ENCODE measurements at places on chromosomes 4 and X.

- DNase-seq = peak; percentile 24
Measured at GRCh38 chrX:49001521-49002090, 458 bp downstream of the GRIPAP1 start.

GRCh38 chr4:4855301-4856070 lies 4.0 kb upstream of the MSX1 start:
- no peak for DNase-seq

DNA sequence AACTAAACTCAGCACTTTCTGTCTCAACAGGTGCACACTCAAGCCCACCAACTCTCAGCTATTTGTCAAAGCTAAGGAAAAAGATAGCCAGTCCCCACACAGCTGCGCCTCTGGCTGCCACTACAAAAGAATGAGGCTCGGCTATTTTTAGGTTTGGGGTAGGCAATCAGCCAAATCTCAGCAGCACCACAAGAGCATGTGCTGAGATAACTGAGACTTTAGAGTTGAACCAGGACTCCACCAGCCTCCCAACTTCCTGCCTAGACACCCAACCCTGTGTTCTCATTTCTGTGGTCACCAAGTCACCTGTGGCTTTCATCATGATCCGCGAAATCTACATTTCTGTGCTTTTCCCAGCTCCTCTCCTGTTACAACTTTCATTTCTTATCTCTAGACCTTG lies 28.0 kb downstream of the DMD start:
- no peak for DNase-seq

- DNase-seq = no peak
Measured at GRCh38 chr4:64079316-64079715, 329.9 kb downstream of the TECRL start.

GRCh38 chrX:69173906-69174305 lies 8.7 kb upstream of the PJA1 start:
- no peak for DNase-seq

- DNase-seq = no peak
Measured at GRCh38 chr4:94435874-94436273, 15.9 kb upstream of the PDLIM5 start.

DNA sequence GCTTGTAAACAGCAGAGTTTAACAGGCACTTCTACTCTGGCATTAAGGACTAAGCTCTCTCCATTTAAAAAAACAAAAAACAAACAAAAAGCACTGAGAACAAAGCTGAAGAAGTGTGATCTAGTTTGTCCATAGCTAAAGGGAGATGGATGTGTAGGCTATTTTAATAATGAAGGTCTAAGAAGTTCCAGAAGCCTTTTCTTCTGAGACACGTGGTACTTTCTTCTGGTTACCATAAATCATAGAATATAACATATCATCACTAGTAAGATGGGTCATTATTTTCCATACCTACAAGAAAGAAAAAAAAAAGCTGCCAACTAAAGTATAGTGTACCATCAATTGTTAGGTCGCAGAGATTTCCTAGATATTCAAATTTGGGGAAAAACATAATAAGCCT lies 722 bp upstream of the NBDY start:
- no peak for DNase-seq

- no peak for DNase-seq
Measured at GRCh38 chr4:182914357-182914756, 2.8 kb downstream of the DCTD start.

Data from activated T-helper 1 cell treated with anti-CD3 and anti-CD28 coated beads, Interleukin-2, amount 50 U/mL, for 16 hours (primary cell).